Breast epithelium (tissue), 4 donors: ENCODE measurements at places on chromosomes 4 and X.

GRCh38 chr4:51918251-51918650, 75.3 kb downstream of the DCUN1D4 start:
- DNase-seq = no peak

- DNase-seq = no peak
Measured at GRCh38 chrX:45266456-45266855, 65.8 kb upstream of the DIPK2B start.

DNA sequence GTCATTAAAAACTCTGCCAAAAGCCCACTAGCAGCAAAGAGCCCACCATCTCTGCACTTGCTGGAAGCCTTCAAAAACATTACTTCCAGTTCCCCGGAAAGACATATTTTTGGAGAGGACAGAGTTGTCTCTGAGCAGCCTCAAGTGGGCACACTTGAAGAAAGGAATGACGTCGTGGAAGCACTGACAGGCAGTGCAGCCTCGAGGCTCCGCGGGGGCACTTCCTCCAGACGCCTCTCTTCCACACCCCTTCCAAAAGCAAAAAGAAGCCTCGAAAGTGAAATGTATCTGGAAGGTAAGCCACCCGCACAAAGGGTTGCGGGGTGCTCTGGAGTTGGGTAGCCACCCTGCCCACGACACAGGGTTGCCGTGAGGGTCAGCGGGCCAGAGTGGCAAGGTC, 25.9 kb downstream of the OFD1 start:
- no peak for DNase-seq

- DNase-seq = no peak
Measured at GRCh38 chr4:108224611-108225053, 55.9 kb upstream of the LEF1 start.

GRCh38 chr4:113368056-113368455, 318.6 kb downstream of the ANK2 start:
- DNase-seq = no peak

GRCh38 chr4:86156531-86156930, 203.3 kb downstream of the MAPK10 start:
- DNase-seq = no peak

GRCh38 chr4:187547316-187547715, 448.3 kb upstream of the ZFP42 start:
- DNase-seq = no peak

GRCh38 chr4:133096972-133097371, 52.1 kb upstream of the PCDH10 start:
- no peak for DNase-seq

DNA sequence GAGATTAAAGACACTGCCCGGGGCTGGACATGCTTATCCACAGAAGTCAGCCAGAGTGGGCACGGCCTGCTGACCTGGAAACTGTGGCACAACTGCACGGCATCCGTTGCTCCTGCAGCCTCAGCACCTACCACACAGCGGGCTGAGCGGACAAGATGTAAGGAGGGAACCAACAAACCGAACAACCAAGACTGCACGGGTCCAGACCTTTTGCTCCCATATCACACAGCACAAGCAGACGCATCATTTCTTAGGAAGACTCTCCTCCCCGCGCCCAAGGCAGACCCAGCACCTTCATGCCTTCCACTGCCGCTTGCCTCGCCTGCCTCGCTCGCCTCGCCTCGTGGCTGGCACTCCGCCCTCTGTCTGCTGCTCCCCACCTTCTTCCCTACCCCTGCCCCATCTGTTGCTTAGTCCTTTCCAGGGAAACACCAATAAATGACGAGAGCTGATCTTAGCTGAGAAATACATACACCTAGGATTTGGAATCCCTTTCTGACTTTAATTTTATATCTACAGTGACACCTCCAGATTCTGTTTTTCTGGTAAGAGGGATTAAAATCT, 79.0 kb downstream of the AFAP1 start:
- DNase-seq = no peak
